Osteocyte (in vitro differentiated cells): ENCODE measurements at places on chromosomes 12 and 14.

GRCh38 chr14:73266317-73266716, 29.0 kb downstream of the PAPLN start:
- no peak overlapping the region for H3K4me3 ChIP-seq
- DNase-seq = no peak
- H3K36me3 ChIP-seq = peaks cover 9% of the 10 kb centered on the region

DNA sequence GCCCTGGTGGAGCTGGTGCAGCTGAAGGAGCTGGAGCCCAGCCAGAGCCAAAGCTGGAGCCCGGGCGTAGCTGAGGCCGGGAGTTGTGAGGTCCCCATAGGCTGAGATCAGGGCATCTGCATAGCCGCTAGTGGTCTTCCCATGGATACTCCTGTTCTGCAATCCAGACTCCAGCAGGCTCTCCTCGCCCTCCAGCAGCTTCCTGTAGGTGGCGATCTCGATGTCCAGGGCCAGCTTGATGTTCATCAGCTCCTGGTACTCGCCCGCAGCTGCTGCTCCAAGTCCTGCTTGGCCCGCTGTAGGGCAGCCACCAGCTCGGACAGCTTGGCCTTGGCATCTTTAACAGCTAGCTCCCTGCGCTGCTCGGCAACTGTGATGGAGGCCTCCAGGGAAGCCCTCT, 966.1 kb downstream of the FSCB start:
- H3K4me3 ChIP-seq = no peak overlapping the region
- H3K27me3 ChIP-seq = no peaks in the 10 kb centered on the region
- DNase-seq = no peak
- no peaks in the 10 kb centered on the region for H3K4me1 ChIP-seq
- no peaks in the 10 kb centered on the region for H3K36me3 ChIP-seq

DNA sequence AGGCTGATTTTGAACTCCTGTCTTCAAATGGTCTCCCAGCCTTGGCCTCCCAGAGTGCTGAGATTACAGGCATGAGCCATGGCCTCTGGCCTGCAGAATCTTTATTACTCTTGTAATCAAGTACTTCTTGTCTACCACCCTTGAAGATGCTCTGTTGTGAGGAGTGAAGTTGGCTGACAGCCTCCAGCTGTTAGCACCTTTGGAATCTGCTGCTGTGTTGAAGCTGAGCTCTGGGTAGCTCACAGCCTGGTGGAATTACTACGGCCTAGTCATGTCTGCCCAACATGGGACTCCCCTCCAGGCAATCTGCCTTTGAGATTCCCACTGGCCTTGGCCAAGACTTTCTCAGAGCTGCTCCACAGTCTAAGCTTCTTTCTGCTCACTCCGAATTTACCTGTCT, 5.8 kb upstream of the C12orf75 start:
- no peak overlapping the region for H3K27ac ChIP-seq
- H3K4me3 ChIP-seq = no peak overlapping the region

DNA sequence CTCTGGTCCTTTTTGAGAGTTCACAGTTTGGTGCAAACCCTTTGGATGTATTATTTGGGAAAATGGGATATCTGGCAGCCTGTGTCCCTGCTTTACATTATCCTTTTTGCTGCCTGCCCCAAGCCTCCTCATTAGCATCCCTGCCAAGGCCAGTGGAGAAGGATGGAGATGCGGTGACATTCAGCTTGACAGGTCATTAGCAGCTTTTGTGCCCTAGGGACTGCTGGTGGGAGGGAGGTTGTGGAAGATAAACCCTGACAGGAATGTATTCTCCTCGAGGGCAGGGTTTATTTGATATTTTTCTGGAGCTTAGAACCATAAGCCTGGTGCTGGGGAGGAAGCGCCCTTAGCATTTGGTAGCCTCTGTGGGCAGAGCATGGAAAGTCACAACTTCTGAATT, 49.3 kb downstream of the PTPN11 start:
- peaks cover 14% of the 10 kb centered on the region for H3K36me3 ChIP-seq
- no peak overlapping the region for H3K4me3 ChIP-seq
- H3K27me3 ChIP-seq = no peaks in the 10 kb centered on the region

GRCh38 chr12:29743077-29743476, 40.7 kb downstream of the TMTC1 start:
- no peak overlapping the region for H3K4me3 ChIP-seq
- H3K27ac ChIP-seq = peak overlapping the region; percentile 89
- no peaks in the 10 kb centered on the region for H3K27me3 ChIP-seq
- H3K4me1 ChIP-seq = peaks cover 67% of the 10 kb centered on the region

DNA sequence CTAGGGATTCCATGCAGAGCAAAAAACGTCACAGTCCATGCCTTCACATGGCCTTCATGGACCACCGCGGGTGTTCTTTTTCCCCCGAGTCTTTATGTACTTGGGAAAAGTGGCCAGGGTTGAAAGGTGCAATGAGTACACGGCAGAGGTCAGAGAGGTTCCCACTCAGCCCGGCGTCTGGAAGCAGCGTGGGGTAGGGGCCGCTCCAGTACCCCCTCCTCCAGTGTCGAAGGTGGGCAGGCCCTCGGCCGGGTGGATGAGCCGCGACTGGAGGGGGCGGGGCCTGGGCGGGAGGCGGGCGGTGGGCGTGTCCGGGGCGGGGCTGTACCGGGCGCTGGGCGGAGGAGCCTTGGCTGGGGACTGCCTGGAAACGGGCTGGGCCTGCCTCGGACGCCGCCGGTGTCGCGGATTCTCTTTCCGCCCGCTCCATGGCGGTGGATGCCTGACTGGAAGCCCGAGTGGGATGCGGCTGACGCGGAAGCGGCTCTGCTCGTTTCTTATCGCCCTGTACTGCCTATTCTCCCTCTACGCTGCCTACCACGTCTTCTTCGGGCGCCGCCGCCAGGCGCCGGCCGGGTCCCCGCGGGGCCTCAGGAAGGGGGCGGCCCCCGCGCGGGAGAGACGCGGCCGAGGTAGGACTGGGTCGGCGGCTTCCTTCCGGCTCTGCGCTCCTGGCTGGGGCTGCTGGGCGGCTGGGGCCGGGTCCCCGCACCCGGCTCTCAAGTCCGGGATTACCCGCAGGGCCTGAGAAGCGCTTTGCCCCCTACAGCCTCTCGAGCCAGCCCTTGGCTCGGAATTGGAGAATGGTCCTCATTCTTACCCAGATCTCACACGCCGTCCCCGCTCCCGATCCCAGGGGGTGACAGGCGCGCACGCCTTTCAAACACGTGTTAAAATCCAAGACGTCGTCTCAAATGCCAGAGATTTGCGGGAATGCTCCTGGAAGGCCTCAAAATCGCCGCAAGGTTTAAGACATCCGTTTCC, at the start of gene RXYLT1:
RXYLT1 (plus strand) TSS at position 412 of the 984 bp plus-strand sequence; CDS start at position 464, 52 bp downstream.
- H3K36me3 ChIP-seq = peaks cover 18% of the 10 kb centered on the region
- peak within 1 kb of the TSS; percentile 92 for H3K27ac ChIP-seq
- peak; percentile 95 for DNase-seq
- peaks cover 11% of the 10 kb centered on the region for H3K27me3 ChIP-seq
- H3K4me3 ChIP-seq = peak within 1 kb of the TSS; percentile 97

- H3K4me3 ChIP-seq = no peak overlapping the region
- H3K4me1 ChIP-seq = peaks cover 36% of the 10 kb centered on the region
Observed at GRCh38 chr12:94263905-94264561, 115.7 kb downstream of the PLXNC1 start.
